T follicular helper cell (primary cell): ENCODE measurements at places on chromosomes 7 and 10.

- DNase-seq = no peak
Measured at GRCh38 chr7:74294191-74294998, 5.2 kb downstream of the CLIP2 start.

DNA sequence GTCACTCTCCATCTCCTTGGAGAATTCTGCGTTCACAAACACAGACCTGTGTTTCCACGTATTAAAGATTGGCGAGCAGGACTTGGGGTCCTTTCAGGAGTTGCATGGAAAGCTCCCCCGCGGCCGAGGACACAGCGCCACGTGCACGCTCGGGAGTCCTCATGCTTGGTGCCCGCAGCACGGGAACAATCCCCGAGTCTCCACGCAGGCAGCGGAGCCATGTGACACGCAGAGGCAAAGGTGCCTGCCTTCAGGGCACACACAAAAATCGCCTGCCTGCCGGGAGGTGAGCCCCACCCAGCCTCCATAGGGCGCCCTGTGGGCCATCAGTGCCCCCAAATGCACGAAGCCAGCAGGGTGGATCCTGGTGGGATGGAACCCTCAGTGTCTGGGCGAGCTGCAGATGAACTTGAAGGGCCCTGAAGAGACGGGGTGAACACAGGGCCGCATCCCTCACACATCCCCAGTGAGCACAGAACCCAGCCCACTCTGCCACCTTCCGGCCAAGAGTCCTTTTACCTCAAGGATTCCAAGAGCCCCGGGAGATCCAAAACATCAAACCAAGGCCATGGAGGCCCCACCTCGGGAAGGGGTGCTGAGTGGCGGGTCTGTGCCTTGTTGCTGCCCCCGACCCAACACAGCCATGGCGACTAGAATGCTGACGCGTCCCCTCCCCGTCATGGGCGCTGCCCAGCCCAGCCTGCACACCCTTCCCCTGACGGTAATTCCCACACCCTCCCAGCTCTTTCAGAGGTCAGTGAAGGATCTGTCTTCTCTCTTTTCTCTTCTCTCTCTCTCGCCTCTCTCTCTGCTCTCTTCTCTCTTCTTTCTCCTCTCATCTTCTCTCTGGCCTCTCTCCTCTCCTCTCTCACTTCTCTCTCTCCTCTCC is 55.9 kb downstream of the CFAP46 start:
- no peak for DNase-seq

DNA sequence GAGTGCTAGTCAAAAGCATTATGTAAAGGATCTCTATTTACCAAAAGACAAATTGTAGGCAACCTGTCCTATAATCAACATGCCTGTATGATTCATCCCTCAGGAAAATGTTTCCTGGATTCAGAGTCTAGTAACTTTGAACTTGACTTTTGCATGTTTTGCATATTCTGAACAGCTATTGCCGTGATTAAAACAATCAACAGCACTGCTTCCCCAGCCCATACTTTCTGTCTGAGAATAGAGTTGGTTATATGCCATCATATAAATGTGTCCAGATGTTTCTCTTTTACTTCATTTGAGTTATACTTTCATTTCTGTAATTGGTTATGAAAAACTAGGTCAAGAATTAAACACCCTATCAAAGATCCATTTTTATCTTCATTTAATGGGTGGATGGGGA is 83.5 kb downstream of the ZMYND11 start:
- no peak for DNase-seq

DNA sequence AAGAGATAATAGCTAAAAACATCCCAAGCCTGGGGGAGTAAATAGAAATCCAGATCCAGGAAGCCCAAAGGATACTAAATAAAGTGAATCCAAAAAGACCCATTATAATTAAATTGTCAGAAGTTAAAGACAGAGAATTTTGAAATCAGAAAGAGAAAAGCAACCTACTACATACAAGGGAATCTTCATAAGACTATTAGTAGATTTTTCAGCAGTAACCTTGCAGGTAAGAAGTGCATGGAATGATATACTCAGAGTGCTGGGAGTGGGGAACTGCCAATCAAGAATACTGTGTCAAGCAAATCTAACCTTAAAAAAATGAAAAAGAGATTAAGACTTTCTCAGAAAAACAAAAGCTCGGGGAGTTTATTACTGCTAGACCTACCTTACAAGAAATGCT is 13.2 kb upstream of the GIMAP1 start:
- DNase-seq = no peak

GRCh38 chr10:31623466-31623865 is 304.4 kb downstream of the ZEB1 start:
- DNase-seq = no peak

- no peak for DNase-seq
Measured at GRCh38 chr10:48309711-48310226, 3.3 kb downstream of the MAPK8 start.

- no peak for DNase-seq
Measured at GRCh38 chr10:75395066-75395931, 6.3 kb downstream of the ZNF503 start.

DNA sequence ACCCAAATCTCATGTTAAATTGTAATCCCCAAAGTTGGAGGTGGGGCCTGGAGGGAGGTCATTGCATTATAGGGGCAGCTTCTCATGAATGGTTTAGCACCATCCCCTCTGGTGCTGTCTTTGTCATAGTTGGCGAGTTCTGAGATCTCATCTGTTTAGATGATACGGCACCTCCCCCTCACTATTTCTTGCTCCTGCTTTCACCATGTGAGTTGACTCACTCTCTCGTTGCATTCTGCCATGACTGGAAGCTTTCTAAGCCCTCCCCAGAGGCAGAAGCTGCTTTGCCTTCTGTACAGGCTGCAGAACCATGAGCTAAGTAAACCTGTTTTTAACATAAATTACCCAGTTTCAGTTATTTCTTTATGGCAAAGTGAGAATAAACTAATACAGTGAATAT is 18.9 kb upstream of the ZNF138 start:
- no peak for DNase-seq

GRCh38 chr10:6314620-6315205 is 112.0 kb downstream of the PFKFB3 start:
- no peak for DNase-seq

- no peak for DNase-seq
Measured at GRCh38 chr7:90726623-90727022, 130.5 kb downstream of the CDK14 start.

DNA sequence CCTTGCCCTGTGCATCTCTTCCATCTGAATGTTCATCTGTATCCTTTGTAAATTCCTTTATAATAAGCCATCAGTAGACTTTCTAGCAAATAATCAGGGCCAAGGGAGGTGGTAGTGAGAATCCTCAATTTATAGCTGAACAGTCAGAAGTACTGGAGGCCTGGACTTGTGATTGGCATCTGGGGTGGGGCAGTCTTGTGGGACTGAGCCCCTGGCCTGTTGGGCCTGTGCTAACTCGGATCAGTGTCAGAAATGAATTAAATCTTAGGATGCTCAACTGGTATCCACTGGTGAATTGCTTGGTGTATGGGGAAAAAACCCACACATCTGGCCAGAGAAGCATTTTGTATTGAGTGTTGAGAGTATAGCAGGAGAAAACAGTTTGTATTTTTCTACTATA is 481.8 kb downstream of the GLRX3 start:
- no peak for DNase-seq

GRCh38 chr7:28107960-28108359 is 72.6 kb downstream of the JAZF1 start:
- DNase-seq = no peak

DNA sequence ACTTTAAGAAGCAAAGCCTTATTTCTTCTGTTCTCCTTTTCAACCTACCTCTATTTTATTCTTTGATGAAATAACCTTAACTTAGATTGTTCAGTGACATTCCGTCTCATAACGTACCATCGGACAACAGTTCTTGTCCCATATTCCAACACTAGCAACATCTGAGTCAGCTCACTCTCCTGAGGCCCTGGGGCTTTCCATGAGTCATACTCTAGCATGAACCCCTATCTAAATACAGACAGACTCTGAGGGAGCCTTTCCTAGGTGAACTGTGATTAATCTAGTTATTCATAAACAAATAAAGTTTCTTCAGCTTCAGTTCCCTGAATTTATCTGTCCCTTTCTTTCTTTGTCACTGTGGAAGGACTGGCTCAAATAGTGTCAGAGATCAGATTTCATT is 168.7 kb upstream of the LYZL1 start:
- DNase-seq = no peak

GRCh38 chr10:70682920-70683600 is 10.8 kb downstream of the ADAMTS14 start:
- no peak for DNase-seq

GRCh38 chr10:62618576-62619412 is 185.7 kb upstream of the ADO start:
- no peak for DNase-seq

GRCh38 chr10:48288661-48289060 is 14.2 kb upstream of the FRMPD2 start:
- no peak for DNase-seq

GRCh38 chr7:142053988-142054387 is 57.5 kb upstream of the MGAM2 start:
- DNase-seq = no peak

DNA sequence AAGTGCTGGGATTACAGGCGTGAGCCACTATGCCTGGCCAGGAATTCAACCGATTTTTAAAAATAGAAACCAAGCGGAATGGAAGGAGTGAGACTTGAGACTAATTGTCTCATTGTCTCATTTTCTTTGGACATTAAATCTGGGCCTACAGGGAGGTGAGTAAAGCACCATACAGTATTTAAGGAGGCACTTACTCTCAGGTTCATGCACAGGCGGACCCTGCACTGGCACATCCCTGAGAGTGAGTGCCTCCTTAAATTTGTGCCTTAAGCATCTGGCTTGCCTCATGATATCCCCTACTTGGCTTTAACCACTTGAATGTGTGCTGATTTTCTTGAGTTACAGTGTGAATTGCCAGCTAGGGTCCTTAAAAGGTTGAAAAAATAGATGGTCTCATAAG is 10.6 kb downstream of the UBE3C start:
- no peak for DNase-seq

DNA sequence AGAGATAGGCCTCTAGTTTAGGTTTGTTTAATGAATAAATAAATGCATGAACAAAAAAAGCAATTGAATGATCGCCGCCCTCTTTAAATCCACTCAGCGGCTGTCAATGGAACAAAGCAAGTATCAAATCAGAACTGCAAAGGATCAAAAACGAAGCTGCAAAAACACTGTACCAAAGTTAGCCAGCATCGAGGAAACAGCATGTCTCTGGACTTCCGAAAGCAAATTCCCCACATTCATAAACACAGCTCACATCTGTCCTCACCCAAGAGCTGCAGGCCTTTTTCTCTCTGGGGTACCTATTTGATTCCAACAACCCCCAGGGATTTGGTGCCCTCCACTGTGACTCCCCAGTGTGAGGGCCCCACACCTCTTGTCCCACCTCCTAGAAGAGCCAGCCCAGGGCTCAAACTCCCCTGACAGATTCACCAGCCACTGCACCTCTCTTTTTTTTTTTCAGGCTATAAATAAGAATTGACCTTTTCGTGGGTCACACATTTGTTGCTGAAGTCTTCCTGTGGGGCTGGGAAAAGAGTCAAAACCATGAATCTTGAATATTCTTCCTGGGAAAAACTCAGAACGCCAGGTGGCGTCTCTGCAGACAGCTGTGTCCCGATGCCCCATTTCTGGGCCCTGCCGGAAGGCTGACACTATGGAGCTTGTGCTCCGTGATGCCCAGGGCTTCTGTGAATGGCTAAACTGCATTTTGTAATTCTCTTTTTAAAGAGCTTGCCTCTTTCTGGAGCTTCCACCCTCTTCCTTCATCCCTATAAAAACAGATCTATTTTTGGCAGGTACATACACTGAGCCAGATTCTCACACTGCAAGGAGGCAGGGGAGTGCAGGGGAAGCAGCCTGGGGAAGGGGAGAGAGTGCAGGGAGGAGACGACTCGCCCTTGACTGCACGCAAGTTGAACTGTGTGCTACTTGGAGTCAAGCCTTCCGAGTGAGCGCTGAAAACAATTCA is 51.7 kb downstream of the HSPA12A start:
- DNase-seq = no peak

DNA sequence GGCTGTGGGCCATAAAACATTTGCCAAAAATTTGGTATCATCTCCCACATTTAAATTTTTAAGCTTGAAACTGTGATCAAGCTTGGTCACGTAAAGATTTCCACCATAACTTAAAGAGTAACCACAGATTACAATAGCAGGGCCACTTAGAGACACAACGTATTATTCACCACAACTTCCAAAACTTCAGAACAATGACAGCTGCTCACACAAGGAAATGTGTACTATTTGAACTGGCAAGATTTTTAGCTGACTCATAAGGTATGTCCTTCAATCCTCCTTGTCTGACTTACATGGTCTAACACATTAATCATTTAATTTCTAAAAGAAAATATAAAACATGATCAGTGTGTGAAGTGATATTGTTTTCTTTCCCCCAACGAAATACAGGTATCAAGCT is 234.5 kb downstream of the PARD3 start:
- no peak for DNase-seq

- DNase-seq = no peak
Measured at GRCh38 chr10:92452313-92452712, 121.6 kb downstream of the IDE start.

GRCh38 chr10:123241391-123242141 is 87.4 kb downstream of the BUB3 start:
- peak; percentile 64 for DNase-seq

DNA sequence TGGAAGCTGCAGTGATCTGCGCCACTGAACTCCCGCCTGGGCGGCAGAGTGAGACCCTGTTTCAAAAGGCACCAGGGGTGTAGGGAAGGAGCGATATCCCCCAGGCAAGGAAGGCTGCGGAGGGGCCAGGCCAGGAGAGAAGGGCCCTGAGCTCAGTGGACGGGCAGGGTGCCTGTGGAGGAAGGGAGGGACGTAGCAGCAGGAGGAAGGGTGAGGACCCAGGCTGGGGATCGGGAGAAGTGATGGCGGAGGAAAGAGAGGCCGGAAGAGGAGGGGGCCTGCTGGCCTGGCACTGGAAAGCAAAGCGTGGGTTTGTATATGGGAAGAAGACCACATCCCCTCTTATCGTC is 45.6 kb downstream of the ALOX5 start:
- DNase-seq = no peak

GRCh38 chr10:82394122-82394521 is 519.1 kb downstream of the NRG3 start:
- no peak for DNase-seq

DNA sequence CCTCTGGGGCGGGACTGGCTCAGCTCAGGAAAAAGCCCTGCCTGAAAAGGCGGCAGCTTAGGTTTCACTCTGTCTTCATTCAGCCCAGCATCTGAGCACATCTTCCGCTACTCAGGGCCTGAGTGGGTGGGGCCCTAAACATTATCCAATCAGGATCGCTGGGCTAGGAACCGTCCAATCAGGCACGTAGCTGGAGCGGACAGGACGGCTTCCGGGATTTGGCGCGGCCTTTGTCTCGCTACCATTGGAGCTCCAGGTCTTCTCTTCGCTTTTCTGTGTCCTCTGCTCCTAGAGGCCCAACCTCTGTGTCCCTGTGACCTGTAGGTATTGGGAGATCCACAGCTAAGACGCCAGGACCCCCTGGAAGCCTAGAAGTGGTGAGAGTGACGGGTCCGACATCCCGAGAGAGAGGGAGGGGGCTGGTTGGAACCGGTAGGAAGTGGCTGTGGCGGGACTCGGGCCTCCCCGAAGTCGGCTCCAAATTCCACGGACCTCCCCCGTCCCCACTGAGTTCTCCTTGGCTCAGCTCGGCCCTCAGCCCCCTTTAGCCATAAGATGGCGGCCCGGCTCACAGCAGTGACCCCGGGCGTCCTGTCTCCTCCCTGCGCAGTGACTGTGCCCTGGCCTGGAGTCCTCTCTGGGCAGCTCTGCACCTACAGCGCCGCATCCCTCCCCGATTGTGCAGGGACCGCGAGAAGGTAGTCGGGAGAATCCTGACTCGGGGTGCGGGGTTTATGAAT is 99.1 kb downstream of the ZNF680 start:
- no peak for DNase-seq
